Globus pallidus (tissue), 1 donor: ENCODE measurements at places on chromosomes 16 and 17.

GRCh38 chr17:73548620-73549311, 95.5 kb downstream of the SDK2 start:
- no peak for DNase-seq

- no peak for DNase-seq
Measured at GRCh38 chr17:19403021-19403420, 8.0 kb upstream of the RNF112 start.

GRCh38 chr16:2778630-2778958, 1.5 kb upstream of the ELOB start:
- no peak for DNase-seq

- no peak for DNase-seq
Measured at GRCh38 chr17:42436391-42436790, 13.3 kb upstream of the CAVIN1 start.

GRCh38 chr16:25922438-25922837, 230.7 kb downstream of the HS3ST4 start:
- DNase-seq, result no peak

- DNase-seq, result no peak
Measured at GRCh38 chr16:78258375-78259065, 159.1 kb downstream of the WWOX start.

DNA sequence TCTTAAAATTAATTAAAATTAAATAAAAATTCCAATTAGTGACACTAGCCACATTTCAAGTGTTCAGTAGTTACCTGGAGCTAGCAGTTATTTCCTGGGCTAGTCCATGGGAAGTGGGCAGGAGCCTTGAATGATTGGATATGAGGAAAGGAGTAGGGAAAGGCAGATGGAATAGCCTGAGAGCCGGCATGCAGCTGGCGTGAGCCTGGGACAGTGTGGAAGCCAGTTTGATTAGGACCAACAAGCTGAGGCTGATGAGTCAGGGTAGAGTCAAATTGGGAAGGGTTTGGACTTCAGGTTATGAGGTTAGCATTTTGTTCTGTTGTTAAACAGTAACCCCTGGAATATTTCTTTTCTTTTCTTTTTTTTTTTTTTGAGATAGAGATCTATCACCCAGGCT, 15.3 kb upstream of the GNA13 start:
- no peak for DNase-seq

DNA sequence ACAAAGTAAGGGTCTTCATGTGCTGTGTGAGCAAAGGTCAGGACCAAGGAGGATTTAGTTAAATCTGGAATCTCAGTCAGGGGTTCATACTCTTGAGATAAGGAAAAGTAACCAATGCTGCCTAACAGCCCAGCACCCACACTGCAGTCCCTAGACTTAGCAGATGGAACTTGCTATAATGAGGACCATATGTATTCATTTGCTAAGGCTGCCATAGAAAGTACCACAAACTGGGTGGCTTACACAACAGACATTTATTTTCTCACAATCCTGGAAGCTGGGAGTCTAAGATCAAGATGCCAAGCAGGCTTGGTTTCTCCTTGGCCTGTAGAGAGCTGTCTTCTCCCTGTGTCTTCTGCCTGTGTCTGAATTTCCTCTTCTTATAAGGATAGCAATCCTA, 20.8 kb downstream of the ZP2 start:
- DNase-seq, result no peak
